ENCODE measurements at places on chromosomes 5 and 9. TPM values are rescaled to one million over a fixed set of nuclear protein-coding genes. Genes with fewer than 3 reads are reported as not detected.

The OTP gene
- total RNA-seq, result not detected

The SLC6A3 gene
- not detected for total RNA-seq

The PDLIM4 gene
- total RNA-seq, result 47.8 TPM

The GADD45G gene
- total RNA-seq, result 1.0 TPM

DNA sequence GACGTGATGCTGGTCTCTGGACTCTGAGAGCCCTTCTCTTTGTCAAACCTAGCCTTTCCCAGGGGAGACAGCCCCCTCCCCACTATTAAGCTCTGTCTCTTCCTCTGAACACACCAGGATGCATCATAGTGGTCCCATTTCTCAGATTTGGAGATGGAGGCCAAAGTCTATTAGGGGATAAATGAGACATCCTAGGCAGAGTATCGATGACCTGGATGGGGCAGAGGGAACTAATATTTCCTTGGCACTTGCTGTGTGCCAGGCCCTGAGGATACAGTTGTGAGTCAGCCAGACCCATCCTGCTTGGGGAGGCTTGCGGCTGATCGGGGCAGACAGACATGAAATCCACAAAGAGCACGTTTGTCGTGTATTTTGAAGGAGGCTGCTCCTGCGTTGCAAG is 5.2 kb downstream of the DNM1 start:
- no peak for DNase-seq
- no peaks in the 10 kb centered on the region for H3K36me3 ChIP-seq
- H3K4me1 ChIP-seq, result peaks cover 41% of the 10 kb centered on the region
- no peaks in the 10 kb centered on the region for H3K27me3 ChIP-seq
- no peak overlapping the region for H3K27ac ChIP-seq
- H3K4me3 ChIP-seq, result no peak overlapping the region
